Cortex of kidney (tissue), 1 donor: ENCODE measurements at places on chromosomes 1 and 21.

GRCh38 chr1:55147524-55147923, 67.6 kb downstream of the USP24 start:
- DNase-seq, result no peak

GRCh38 chr1:178541829-178542553, 29.1 kb downstream of the TEX35 start:
- no peak for DNase-seq

- no peak for DNase-seq
Measured at GRCh38 chr1:4768553-4768952, 114.1 kb downstream of the AJAP1 start.

GRCh38 chr1:193727850-193728249, 541.4 kb upstream of the B3GALT2 start:
- DNase-seq, result no peak
